ENCODE measurements at places on chromosomes 1 and 21. TPM values are rescaled to one million over a fixed set of nuclear protein-coding genes. Genes with fewer than 3 reads are reported as not detected.

The FCER1A gene
- not detected for total RNA-seq

The TMEM52 gene
- not detected for total RNA-seq

The NHLH2 gene
- not detected for total RNA-seq

The PRAMEF1 gene
- total RNA-seq = not detected

The HSF2BP gene
- 4.8 TPM for total RNA-seq

The TSPAN2 gene
- total RNA-seq = 9.0 TPM

GRCh38 chr1:47763591-47764171 is 233.5 kb downstream of the TRABD2B start:
- H3K4me3 ChIP-seq = no peak overlapping the region
- H3K36me3 ChIP-seq = no peaks in the 10 kb centered on the region
- peak; percentile 28 for DNase-seq

DNA sequence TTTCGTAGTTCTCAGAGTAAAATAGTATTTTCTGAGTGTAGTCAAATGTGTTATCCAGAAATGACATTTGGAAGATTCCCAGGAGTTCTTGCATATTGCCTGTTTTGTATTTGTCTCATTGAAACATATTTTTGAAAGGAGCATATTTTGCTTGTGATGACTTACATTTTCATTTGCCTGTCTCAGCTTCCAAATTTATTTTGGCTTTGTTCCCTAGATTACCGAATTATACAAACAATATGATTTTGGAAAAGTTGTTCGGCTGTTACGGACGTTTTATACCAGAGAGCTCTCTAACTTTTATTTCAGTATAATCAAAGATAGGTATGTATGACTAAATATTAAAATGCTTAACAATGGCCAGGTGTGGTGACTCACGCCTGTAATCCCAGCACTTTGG is 46.0 kb downstream of the IARS2 start:
- no peak for DNase-seq
- peaks cover 68% of the 10 kb centered on the region for H3K36me3 ChIP-seq
- no peak overlapping the region for H3K4me3 ChIP-seq

- H3K27me3 ChIP-seq = no peaks in the 10 kb centered on the region
- H3K4me1 ChIP-seq = no peaks in the 10 kb centered on the region
- H3K4me3 ChIP-seq = no peak overlapping the region
- no peak overlapping the region for H3K27ac ChIP-seq
- DNase-seq = peak; percentile 15
These were observed 27.5 kb downstream of the PRMT2 start for GRCh38 chr21:46662765-46663500.

DNA sequence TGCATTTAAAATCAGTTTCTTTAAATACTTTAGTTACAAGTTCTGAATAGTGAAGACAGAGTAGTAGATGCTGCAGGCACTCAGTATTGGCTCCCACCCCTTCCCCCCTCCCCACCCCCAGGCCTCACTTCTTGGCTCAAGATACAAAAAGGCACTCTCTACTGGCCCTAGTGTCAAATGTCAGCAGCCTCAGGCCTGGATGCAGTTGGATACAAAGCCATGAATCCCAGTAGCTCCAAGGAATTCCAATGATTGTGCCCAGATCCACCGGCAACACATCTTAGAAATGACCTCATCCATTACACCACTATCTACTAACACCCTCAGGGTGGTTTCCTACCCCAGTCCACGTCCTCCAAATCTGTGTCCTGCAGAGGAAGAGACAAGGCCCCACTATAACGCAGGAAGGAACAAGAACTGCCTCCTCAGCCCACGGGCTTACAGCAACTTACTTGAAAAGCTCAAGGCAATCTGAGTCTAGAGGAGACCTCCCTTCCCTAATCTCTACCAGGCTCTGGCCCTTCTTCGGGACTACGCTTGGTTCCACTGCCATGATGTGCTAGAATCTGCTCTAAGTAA is 17.6 kb downstream of the ACADM start:
- no peak overlapping the region for H3K4me3 ChIP-seq
- H3K27ac ChIP-seq = no peak overlapping the region
- peaks cover 39% of the 10 kb centered on the region for H3K36me3 ChIP-seq

DNA sequence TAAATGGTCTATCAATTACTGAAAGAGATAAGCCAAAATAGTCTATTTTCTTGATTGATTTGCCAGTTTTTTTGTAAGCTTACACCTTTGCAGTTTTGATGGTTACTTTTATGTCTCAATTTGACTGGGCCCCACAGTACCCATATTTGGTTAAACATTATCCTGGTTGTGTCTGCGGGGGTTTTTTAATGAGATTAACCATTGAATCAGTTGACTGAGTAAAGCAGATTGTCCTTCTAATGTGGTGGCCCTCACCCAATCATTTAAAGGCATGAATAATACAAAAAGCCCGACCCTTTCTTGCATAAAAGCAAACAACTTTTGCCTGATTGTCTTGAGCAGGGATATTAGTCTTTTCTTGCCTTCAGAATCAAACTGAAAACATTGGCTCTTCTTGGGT is 650.0 kb upstream of the RGS18 start:
- no peaks in the 10 kb centered on the region for H3K27me3 ChIP-seq
- no peak overlapping the region for H3K4me3 ChIP-seq
- no peak overlapping the region for H3K27ac ChIP-seq
- DNase-seq = no peak

DNA sequence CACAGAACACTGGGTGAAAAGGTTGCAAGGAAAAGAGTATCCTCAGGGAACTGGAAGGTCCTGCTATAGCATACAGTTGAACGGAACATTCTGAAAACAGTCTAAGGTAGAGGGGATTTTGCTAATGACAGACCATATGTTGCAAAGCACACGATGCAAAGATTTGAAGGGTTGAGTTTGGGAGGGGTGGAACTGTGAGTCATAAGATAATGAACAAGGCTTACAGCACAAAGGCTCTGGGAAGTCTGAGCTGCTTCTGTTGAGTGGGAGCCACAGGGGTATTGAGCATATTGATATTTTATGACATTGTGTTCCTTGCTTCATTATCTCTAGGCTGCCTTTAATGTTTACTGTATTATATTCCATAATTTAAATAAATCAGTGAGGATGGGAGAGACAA is 104.9 kb downstream of the PLPPR4 start:
- H3K27ac ChIP-seq = no peak overlapping the region
- H3K4me3 ChIP-seq = no peak overlapping the region
- no peaks in the 10 kb centered on the region for H3K36me3 ChIP-seq

GRCh38 chr1:33298623-33299277 is 22.1 kb downstream of the A3GALT2 start:
- H3K4me1 ChIP-seq = peaks cover 12% of the 10 kb centered on the region
- no peak overlapping the region for H3K4me3 ChIP-seq
- no peak overlapping the region for H3K27ac ChIP-seq
- peak; percentile 75 for DNase-seq
- no peaks in the 10 kb centered on the region for H3K27me3 ChIP-seq

DNA sequence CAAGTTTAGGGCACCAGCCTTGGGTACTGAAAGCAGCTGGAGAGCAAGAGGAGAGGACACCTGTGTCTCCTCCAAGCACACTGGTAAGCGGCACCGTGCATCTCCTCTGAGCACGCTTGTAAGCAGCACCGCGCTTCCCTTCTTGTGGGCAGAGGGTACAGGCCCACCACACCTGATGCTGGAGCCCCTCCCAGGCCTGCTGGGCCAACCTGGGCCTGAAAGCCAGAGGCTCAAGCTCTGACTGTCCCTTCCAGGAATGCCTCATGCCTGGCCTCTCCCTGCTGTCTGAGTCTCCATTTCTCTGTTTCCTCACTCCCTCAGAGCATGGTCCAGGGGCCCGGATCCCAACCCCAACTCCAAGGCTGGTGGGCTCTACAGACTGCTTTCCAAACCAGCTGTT is 25.9 kb downstream of the DMBX1 start:
- peaks cover 9% of the 10 kb centered on the region for H3K4me1 ChIP-seq
- DNase-seq = no peak
- no peak overlapping the region for H3K27ac ChIP-seq
- no peaks in the 10 kb centered on the region for H3K36me3 ChIP-seq
- H3K4me3 ChIP-seq = no peak overlapping the region
- no peaks in the 10 kb centered on the region for H3K27me3 ChIP-seq

GRCh38 chr1:227948493-227949260 is 945 bp upstream of the WNT9A start:
- H3K4me3 ChIP-seq = peak overlapping the region; percentile 76
- H3K4me1 ChIP-seq = peaks cover 8% of the 10 kb centered on the region
- H3K36me3 ChIP-seq = no peaks in the 10 kb centered on the region
- DNase-seq = peak; percentile 40
- no peaks in the 10 kb centered on the region for H3K27me3 ChIP-seq

DNA sequence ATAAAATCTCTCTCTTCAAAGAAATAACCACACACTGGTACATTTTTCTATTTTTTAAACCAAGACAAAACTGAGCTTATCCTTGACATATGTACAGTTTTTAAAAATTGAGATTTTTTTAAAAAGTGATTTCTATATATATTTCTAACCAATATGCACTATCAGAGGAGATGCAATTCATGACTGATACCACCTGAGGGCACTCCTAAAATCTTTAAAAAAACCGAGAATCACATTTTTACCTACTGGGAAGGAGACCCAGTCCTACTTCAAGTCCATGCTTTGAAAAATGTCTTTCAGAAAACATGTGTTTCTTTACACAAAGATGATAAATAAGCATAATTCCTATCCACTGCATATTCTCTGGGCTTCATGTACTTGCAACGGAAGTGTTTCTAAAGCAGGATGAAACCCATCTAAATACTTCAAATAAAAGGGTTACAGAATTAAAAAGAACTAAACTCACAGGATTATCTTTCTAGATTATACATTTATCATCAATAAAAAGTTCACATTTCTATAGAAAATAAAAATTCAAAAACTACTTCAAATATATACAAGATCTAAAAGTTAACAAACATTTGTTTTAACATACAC is 98.6 kb downstream of the ENAH start:
- no peak overlapping the region for H3K27ac ChIP-seq
- no peaks in the 10 kb centered on the region for H3K4me1 ChIP-seq
- 0 out of 2 replicates have a peak, but pooled peaks cover 5% of the 10 kb centered on the region for H3K36me3 ChIP-seq
- DNase-seq = peak; percentile 55
- no peaks in the 10 kb centered on the region for H3K27me3 ChIP-seq

DNA sequence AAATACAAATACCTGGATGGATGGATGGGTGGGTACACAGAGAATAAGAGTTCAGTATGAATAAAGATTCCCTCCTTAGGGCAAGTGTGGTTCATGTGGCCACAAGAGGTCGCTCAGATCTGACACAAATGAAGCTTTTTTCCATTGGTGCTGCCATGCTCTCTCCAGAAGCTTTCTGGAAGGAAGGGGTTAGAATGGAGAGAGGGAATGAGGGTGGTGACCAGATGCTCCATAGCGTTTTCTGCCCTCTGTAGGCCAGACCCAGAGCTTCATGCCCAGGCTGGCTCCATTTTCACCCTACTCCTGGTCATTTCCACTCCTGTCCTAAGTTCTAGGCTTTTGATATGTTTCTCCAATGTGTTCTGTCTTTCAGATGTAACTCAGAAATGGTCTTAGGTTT is 3.3 kb upstream of the FCRL6 start:
- peak; percentile 93 for DNase-seq
- H3K4me3 ChIP-seq = no peak overlapping the region
- no peak overlapping the region for H3K27ac ChIP-seq
